ENCODE measurements at places on chromosomes 7 and 10.

DNA sequence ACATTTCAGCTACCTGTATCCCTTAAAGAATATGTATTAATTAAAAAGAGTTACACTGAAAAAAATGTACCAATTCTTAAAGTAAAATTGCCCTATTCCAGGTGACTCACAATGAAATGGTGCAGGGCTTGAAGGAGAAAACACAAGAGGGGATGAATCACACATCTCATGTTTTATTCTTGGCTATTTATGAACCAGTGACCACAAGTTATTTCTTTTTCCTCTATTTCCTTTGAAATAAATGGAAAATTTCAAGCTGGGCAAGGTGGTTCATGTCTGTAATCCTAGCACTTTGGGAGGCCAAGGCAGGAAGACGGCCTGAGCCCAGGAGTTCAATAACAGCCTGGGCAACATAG is 106.8 kb downstream of the UBE2H start:
- DNase-seq = no peak

DNA sequence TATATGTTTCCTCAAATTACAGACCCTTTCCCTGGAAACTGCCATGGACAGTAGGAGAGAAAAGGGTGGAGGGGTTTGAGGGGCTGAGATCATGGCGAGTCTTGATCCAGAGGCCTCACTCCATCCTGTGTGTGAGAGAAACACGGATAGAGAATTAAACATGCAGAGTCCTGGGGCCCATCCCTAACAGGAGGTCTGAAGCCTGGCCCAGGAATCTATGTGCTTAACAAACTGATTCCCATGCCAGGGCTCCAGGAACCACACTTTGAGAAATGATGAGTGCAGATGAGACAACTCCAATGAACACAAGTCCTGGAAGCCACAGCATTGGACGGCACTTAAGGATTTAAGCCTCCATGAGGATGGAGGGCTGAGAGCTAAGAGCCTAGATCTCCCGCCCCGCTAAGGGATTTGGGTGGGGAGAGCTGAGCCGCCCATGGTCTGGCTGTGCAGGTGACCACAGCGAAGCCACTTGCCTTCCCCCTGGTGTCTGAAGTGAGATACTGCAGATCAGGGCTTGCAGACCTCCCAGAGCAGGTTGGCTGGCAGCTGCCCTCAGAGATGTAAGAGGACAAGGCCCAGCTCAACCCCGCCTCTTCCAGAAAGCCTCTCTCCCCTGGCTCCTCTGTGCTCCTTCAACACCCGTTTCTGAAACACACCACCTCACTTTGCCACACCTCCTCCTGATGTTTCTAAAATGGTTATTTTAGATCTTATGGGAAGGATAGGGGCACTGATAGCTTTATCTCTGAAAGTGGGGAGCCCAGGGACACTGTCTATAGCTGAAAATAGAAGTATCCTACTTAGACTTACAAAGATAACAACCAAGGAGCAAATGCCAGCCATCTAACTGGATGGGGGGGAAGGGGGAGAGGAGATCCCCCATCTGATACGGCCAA is 24.8 kb upstream of the EIF5AL1 start:
- no peak for DNase-seq

DNA sequence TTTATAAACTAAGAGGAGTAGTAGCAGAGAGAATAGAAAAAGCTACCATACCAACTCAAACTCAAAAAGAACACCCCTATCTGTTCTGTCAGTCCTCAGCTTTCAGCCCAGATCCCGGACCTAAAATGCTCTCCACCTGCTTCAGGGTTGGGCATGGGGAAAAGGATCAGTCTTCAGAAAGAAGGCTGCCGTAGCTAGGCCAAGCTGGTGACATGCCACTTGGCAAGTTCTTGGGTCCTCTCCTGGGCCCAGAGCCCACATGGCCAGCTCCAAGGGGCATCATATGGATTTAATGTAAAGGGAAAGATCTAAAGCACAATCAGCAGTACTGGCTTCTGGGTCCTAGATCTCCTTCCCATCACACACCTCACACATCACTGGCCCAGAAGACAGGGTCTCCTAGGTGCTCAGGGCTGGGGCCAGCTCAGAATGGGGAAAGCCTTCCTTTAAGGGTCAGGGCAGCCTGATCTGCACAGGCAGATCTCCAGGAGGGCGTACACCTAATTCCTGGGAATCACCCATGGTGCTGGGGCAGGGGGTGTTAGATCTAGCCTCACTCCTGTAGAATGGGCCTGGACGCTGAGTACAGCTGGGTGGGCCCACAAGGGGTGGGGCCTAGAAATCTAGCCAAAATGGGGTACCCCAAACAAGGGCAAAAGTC is 2.5 kb downstream of the VAX1 start:
- DNase-seq = no peak

- peak; percentile 64 for DNase-seq
Observed at GRCh38 chr10:102918817-102919245, 737 bp downstream of the CNNM2 start.

GRCh38 chr7:112571852-112572607 is 91.2 kb downstream of the LSMEM1 start:
- DNase-seq = no peak

- no peak for DNase-seq
Observed at GRCh38 chr7:29282819-29283414, 88.3 kb downstream of the CHN2 start.

All from activated naive CD8-positive, alpha-beta T cell treated with anti-CD3 and anti-CD28 coated beads, Interleukin-2, amount 10 ng/mL, durations not matched to agents 7 days and 5 days (primary cell).